ENCODE measurements at places on chromosomes 6 and 20. TPM values are rescaled to one million over a fixed set of nuclear protein-coding genes. Genes with fewer than 3 reads are reported as not detected.

BAK1 gene
- total RNA-seq: 76.0 TPM

CABLES2 gene
- 17.5 TPM for total RNA-seq

FAXC gene
- not detected for total RNA-seq

TINAG gene
- not detected for total RNA-seq

FAM162B gene
- not detected for total RNA-seq

TNXB gene
- 4.8 TPM for total RNA-seq

GJA10 gene
- not detected for total RNA-seq

KIF25 gene
- not detected for total RNA-seq

BPIFB1 gene
- not detected for total RNA-seq

PTK6 gene
- total RNA-seq: not detected

FITM2 gene
- 2.9 TPM for total RNA-seq

ADTRP gene
- 0.63 TPM for total RNA-seq

GRCh38 chr6:11012976-11013720 is 31.0 kb downstream of the ELOVL2 start:
- no peak for DNase-seq

- DNase-seq: no peak
Observed at GRCh38 chr6:137805622-137806021, 61.4 kb upstream of the TNFAIP3 start.

DNA sequence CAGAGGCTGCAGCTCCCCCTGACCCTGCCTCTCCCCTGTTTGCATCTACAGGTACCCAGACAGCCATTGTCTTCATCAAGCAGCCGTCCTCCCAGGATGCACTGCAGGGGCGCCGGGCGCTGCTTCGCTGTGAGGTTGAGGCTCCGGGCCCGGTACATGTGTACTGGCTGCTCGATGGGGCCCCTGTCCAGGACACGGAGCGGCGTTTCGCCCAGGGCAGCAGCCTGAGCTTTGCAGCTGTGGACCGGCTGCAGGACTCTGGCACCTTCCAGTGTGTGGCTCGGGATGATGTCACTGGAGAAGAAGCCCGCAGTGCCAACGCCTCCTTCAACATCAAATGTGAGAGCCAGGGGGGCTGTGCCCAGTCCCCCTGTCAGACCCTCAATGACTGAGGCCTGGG is 42.1 kb upstream of the SRF start:
- no peak for DNase-seq

DNA sequence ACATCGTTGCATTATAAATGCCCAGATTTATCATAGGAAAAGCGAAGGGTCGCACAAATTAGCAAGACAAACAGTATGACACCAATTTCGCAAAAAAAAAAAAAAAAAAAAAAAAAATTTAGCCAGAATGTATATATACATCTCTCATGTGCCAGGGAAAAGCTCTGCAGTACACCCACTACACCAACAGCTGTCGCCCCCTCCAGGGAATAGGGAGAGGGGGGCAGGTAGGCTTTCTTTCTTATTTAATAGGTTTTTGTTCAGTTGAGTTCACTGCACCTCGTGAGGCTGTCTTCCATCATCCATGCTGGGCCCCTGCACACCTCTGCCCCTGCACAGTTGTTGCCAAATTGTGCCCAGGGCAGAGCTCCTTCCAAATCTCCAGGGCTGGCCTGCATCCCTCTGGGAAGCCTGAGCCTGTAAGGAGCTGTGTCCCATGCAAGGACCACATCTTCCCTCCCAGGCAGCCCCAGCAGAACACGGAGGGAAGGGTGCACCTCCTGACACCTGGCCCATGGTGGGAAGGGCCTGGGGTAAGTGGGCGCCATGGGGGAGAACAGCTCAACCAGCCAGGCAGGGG is 85.4 kb downstream of the NINL start:
- no peak for DNase-seq

DNA sequence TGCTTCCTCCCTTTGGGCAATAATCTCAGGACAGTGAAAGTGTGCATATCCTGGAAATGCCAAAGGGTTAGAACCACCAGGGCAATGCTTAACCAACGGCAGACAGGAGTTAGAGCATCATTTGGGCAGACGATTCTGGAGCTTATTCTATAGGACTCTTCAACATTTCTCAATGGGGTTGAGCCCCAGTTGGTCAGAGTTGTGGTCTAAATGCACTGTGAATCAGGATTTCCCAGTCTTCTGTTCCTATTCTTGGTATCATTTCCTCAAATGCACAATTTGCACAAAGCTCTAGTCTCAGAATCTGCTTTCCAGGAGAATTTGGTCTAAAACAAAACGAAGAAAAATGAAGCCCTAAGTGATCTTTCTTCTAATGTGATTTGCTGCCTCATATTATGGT is 389.6 kb upstream of the JAG1 start:
- DNase-seq: no peak

- no peak for DNase-seq
Observed at GRCh38 chr6:100412872-100413271, 51.8 kb downstream of the SIM1 start.

DNA sequence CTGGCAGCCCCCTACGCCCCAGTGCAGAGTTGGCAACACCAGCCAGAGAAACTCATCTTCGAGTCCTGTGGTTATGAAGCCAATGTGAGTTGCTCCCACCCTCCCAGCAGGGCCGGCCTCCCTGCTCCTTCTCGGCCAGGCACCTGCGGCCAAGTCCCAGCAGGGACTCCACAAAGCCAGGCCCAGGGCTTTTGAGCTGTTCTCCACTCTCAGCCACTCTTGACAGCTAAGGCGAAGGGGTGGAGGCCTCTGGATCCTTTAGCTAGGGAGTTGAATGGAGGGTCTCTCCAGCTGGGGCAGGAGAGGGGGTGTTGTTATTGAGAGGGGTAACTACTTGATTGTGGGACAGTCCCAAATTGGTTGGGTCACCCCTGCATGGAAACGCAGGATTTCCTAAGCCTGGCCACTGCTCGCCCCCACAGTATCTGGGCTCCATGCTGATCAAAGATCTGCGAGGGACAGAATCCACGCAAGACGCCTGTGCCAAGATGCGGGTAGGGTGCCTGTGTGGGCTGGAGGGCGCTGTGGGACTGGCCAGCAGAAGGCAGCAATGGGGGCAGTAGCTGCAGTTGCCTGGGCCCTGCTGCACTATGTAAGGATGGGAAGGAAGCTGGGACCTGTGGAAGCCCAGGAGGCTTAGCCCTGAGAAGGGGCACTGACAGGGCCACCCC is 58.3 kb downstream of the TCP11 start:
- DNase-seq: no peak

DNA sequence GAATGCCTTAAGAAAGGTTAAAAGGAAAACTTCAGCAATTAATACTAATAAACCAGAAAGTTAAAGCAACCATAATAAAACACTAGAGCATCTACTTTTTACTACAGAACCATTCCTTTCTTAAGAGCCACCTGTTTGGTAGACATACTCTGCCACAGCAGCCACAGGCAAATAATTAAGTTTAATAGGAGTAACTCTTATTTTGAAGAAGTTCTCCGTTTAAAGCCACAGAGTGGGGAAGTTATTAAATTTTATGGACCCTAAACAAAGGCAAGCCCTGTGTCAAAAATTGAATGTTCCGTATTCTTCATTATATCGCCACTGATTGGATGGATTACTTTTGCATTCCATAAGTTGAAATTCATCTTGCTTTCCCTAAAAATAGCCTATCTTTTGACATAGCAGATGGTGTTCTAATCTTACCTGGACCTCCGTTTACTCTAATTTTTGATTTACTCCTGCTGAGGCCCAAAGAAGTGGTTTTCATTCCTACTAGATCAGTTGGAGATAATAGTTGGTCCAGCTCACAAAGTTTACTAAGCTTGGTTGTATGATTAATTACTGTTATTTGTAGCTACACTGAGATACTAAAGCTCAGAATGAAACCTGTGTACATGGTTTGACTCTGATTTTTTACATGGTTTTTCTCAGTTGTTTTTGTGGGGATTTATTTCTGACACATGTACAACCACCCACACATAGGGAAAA is 140.4 kb upstream of the SUPT3H start:
- no peak for DNase-seq

DNA sequence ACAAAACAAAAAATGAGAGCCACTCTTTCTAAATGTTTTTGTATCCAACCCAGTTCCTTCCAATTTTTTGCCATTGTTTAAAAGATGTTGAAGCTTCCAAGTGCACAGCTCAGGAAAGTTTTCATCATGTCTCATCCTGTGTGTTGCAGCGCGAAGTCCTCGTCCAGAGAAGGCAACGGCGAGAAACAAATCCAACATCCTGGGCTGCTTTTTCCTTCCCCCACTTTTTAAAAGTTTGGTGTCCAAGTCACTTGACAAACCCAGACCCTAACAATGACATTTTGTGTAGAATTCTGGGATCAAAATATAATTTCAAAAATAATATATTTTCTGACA is 92.3 kb downstream of the ANKRD60 start:
- DNase-seq: no peak

- no peak for DNase-seq
Observed at GRCh38 chr6:118596774-118597320, 48.8 kb downstream of the PLN start.

DNA sequence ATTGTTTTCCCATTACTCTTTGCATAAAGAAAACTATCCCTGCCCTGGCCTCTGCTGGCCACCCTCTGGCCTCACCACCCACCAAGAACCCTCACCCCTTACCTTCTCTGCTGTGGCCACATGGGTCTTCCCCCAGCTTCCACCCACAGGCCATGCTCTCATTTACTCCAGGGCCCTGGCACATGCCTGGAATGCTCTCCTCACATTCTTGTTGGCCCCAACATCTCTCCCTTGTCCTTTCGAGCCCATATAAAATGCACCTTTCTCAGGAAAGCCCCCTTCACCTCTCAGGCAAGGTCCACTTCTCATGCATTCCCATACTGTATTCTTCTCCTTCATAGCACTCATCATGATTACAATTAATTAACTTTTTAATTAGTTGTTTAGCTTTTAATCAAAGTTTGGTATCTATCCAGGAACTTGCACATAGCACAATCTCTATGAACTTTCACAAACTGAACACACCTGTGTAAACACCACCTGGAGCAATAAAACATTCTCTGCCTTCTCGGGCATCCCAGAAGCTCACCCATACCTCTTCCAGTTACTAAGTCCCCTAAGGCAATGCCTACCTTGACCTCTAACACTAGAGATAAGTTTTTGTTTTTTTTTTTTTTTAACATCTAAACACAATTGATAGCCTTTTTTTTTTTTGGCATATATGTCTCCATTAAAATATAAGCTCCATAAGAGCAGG is 617.2 kb downstream of the PTPRT start:
- DNase-seq: no peak

DNA sequence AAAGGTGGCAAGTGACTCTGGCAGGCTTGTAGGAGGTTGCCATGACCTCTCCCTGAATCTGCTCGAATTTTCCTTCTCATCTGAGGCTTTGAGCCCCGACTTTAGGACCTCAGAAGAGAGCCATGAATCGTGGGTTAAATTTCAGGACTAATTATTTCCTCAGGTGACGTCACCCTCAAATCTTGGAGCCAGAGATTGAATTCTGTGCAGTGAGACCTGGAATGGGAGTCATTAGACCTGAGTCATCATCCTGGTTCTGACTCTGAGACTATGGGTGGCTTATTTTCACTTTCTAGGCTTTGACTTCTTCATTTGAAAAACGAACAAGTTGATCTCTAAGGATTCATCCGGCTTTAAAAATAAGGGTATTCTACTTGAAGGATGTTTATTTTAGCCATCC is 48.5 kb upstream of the PDYN start:
- no peak for DNase-seq
